Right atrium auricular region (tissue), 2 donors: ENCODE measurements at places on chromosomes 12 and 14.

DNA sequence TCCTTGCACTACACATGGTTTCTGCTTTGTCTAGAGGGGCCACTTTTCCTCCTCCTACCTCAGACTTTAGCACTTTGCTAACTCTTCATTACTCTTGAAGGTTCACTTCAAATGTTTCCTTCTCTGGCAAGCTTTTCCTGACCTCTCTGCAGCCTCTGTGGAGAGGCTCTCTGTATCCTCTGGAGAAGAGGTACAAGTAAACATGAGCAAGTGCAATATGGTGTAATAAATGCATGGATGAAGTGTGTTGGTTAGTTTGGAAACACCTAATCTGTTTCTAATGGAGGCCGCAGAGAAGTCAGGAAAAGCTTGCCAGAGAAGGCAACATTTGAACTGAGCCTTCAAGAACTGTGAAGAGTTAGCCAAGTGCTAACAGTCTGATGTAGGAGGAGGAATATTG lies 329.3 kb downstream of the GRIN2B start:
- H3K27ac ChIP-seq: no peak overlapping the region
- no peaks in the 10 kb centered on the region for H3K36me3 ChIP-seq
- H3K4me1 ChIP-seq: no peaks in the 10 kb centered on the region
- no peak overlapping the region for H3K4me3 ChIP-seq
- H3K27me3 ChIP-seq: no peaks in the 10 kb centered on the region
- DNase-seq: no peak

DNA sequence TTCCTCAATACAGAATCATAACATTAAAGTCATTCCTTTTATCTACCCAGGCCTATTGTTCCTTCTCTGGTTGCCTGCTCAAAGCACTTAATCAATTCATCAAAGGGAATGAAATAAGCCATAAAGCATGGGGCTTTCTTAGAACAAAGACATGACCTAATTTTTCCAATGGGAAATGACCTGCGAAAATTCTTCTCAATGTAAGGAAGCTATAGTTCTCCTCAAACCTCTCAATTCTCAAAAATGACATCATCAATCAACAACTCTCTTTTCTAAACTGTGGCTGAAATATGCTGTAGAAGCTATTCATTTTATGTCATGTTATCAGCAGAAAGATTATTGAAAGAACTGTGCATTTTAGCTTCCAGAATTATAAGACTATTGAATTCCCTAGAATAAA lies 116.0 kb upstream of the PTPRR start:
- H3K4me3 ChIP-seq: no peak overlapping the region
- no peaks in the 10 kb centered on the region for H3K27me3 ChIP-seq
- H3K36me3 ChIP-seq: no peaks in the 10 kb centered on the region
- H3K4me1 ChIP-seq: no peaks in the 10 kb centered on the region
- no peak overlapping the region for H3K27ac ChIP-seq

- H3K4me1 ChIP-seq: no peaks in the 10 kb centered on the region
- H3K36me3 ChIP-seq: no peaks in the 10 kb centered on the region
- H3K27ac ChIP-seq: no peak overlapping the region
- no peaks in the 10 kb centered on the region for H3K27me3 ChIP-seq
- no peak for DNase-seq
Observed at GRCh38 chr12:128402486-128403243, 135.7 kb downstream of the TMEM132C start.

DNA sequence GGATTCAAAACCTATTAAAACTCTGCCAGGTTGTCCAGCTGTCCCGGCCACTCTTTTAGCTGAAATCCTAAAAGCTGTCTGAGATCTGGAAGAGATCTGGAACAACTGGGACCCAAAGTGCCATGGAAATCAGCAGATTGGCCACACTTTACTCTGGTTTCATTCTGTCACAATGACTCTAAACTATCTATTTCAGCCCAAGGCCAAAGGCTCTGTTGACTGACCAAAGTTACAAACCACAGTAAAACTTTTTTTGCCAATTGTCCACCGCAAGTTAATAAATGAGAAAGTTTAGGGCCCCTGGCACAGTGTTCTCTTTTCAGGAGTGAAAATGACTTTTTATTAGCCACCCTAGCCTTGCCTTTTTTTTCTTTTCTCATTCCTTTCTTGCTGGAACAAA lies 113.4 kb upstream of the CPM start:
- no peaks in the 10 kb centered on the region for H3K4me1 ChIP-seq
- H3K36me3 ChIP-seq: no peaks in the 10 kb centered on the region

GRCh38 chr12:102816816-102817434 lies 100.1 kb downstream of the PAH start:
- DNase-seq: no peak
- H3K27ac ChIP-seq: no peak overlapping the region

GRCh38 chr14:92510972-92511371 lies 2.6 kb upstream of the RIN3 start:
- no peak for DNase-seq
- H3K27ac ChIP-seq: no peak overlapping the region
- H3K4me3 ChIP-seq: no peak overlapping the region

GRCh38 chr12:67460388-67460787 lies 188.2 kb upstream of the DYRK2 start:
- no peaks in the 10 kb centered on the region for H3K36me3 ChIP-seq
- no peaks in the 10 kb centered on the region for H3K27me3 ChIP-seq
- no peak overlapping the region for H3K4me3 ChIP-seq
- H3K27ac ChIP-seq: no peak overlapping the region
- no peaks in the 10 kb centered on the region for H3K4me1 ChIP-seq
